Kidney (tissue), 22 donors: ENCODE measurements at places on chromosomes 1 and 21.

- DNase-seq = no peak
Measured at GRCh38 chr1:5340560-5341130, 651.6 kb downstream of the NPHP4 start.

DNA sequence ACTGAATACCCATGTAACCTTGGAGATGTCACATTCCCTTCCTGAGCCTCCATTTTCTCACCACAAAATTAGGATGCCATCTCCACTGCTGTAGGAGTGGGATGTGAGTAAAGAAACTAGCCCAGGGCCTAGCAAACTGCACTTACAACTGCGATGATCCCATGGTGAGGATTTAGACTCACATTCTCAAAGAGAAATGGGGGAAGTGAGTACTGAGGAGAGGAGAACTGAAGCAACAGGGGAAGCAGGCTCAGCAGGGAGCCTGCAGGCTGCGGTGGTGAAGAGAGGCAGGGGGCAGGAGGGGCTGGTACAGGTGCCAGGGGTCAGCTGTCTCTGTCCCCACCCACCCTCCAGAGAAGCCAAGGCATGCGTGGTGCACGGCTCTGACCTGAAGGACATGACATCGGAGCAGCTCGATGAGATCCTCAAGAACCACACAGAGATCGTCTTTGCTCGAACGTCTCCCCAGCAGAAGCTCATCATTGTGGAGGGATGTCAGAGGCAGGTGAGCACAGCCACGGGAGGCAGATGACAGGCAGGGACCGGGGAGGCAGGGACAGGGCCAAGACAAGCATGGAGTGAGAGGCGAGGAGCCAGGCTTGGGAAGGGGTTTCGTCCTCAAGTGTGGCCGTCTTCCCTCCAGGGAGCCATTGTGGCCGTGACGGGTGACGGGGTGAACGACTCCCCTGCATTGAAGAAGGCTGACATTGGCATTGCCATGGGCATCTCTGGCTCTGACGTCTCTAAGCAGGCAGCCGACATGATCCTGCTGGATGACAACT lies 16.4 kb upstream of the ATP1A4 start:
- no peak for DNase-seq

GRCh38 chr1:9129266-9130041 lies 552 bp upstream of the GPR157 start:
- DNase-seq = peak; percentile 80

- peak; percentile 51 for DNase-seq
Measured at GRCh38 chr21:34524646-34525601, 12.9 kb upstream of the KCNE1 start.

DNA sequence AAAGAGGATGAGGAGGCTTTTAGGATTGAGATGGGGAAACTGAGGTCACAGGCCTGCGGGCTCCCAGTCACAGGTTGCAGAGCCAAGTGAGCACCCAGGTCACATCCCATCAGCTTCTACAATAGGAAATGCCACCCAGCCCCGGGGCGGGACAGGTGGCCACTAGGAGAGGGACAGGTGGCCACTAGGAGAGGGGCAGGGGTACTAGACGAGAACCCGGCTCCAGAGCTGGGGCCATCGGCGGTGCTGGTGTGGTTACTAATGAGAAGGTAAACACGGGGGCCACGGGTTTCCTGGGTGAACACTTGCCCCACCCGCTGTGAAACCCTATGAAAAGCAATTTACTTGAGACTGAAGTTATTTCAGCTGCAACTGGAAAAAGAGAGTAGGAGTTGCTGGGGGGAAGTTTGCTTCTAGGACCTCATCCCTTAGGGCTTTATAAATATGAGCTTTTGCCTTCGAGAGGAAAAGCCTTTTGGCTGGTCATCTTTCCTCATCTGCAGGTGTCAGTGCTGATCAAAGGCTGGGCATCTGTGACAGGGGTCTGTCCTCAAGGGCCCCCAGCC lies 52.5 kb downstream of the MRPL37 start:
- DNase-seq = peak; percentile 72

- peak; percentile 73 for DNase-seq
Measured at GRCh38 chr1:104132382-104132973, 382.8 kb downstream of the AMY1C start.

DNA sequence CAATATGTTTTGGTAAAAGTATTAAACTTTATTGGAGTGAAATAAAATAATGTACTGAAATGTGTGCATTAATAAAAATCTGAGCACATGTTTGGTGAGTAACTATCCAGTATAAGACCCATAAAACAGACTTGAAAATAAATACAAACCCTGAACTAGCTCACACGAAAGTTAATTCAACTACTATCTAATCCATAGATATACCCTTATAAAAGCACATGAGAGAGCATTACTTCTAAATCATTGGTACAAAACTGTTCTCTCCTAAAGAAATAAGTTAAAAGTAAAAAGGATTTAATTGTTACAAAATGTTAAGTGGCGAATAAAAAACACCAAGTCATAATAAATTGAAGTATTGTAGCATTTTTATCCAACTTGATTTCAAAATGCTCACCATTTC lies 295.6 kb downstream of the PTPRC start:
- no peak for DNase-seq

DNA sequence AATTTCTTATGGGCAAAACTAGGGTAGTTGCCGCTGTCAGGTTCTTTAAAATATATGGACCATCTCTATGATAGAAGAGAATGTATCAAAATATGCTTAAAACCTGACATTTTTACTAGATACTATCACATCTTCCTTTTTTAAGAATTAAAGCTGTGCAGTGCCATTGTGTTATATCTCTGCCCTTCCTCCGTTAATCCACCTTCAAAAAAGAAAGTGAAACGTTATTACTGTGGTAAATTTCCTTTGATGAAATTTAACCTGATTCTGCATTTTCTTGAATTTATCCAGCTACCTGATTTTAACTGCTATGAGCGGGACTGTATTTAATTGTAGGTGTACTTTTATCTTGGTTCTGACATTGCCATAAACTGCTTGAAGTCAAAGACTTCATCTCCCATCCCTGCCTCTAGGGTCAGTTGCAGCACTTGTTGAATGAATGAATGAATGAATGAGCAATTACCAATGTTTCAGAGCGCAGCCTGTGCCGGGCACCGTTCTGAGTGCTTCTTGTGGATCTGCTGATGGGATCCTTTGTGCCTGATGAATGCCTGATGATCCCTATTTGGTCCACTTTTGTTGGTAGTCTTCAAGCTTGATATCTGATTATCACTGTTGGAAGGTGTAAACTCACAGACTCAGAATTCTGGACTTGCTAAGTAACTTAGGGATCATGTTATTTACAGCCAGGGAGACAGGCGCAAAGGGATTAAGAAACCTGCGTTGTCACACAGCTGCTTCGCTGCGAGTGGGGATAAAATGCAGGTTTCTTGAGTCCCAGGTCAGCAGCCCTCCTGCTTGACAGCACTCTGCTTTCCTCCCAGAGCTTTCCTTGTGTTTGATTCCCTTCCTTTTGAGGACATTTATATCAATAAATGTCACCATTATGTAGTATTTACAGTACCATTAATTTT lies 30.1 kb downstream of the SMYD2 start:
- DNase-seq = no peak

DNA sequence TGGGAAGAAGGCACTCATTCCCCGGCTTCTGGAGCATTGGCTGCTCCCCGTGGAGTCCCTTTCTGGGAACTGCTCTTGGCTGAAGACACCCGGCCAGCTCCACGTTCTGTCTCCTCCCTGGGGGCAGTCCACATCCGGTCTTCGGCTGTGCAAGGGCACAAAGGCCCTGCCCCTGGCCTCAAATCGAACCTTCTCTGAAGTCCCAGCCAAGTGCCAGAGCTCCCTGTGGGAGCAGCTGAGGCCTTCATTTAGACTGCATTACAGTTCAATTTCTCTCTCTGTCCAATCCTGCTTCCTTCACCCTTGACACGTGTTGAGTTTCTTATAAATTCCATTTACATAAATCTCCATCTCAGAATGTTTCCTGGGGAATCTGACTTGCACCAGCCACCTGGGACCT lies 132.9 kb upstream of the POU3F1 start:
- DNase-seq = peak; percentile 95

GRCh38 chr1:9621032-9621431 lies 30.5 kb upstream of the PIK3CD start:
- DNase-seq = no peak

DNA sequence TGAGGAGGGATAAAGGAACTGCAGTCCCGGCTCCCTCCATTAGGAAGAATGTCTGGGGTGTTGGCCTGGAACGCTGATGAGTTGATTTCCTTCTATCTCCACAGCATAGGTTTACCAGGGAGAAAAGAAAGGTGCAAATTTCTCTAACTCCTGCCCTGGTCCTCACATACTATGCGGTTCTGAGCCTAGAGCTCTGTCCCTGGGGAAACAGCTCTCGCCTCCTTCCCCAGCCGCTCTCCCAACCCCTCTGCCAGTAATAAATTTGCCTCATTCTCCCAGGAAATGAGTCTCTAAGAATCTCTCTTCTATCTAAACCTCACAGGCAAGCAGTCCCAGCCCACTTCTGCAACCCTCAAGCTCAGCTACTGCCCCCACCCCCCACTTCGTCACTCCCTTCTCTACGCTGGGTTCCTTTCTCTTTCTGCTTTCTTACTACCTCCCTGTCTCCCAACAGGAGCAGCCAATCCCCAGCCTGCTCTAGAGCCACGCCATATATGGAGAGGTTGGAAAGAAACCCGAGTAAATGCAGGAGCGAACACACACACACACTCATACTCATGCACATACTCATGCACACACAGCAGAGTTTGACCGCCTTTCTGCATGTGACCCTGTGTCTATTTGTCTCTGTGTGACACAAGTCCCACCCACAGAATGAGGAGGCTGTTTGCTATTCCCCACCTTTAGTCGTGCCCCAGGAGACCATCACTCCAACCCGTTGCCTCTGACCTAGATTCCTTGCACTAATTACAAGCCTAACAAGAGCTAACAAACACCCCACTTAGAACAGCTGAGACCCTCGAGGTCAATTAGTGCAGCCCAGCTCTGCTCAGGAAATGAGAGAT lies 13.4 kb downstream of the PLEKHO1 start:
- DNase-seq = peak; percentile 94

- DNase-seq = no peak
Measured at GRCh38 chr1:150154143-150154542, 4.4 kb downstream of the PLEKHO1 start.

DNA sequence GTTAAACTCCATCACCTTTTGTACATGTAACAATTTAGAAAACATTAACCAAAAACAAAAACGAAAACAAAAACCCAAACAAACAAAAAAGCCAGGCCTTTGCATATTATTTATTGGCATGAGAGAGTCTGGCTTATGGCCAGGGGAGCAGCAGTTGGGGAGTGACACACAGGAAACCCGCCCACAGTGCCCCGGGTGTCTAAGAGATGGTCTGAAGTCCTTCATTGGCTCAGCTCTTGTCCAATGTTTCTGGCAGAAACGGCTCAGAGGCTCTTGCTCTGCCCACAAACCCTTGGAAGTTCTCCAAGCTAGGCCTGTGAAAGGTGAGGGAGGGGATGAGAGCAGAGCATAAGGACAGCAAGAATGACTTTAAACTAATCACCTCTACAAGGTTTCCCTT lies 131.5 kb downstream of the CNIH3 start:
- DNase-seq = no peak

DNA sequence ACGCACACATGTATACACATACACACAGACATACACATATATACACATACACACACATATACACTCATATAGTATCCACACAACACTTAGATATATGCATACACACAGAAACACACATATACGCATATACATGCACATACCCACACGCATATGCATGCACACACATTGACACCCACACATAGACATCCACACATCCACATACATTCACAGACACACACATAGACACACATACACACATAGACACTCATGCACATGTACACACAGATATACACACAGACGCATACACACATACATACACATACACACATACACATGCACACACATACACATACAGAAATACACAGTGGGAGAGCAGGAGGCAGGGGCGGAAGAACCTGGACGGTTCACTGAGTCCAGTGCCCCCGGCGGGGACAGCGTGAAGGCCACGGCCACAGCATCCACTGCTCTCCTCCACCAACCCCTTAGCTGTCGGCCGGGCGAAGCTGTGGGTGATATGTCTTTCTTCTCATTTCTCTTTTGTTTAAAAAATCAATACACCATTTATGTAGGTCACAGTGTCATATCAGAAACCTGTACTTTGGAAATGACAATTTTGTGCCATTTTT lies 2.8 kb upstream of the C1QB start:
- no peak for DNase-seq

DNA sequence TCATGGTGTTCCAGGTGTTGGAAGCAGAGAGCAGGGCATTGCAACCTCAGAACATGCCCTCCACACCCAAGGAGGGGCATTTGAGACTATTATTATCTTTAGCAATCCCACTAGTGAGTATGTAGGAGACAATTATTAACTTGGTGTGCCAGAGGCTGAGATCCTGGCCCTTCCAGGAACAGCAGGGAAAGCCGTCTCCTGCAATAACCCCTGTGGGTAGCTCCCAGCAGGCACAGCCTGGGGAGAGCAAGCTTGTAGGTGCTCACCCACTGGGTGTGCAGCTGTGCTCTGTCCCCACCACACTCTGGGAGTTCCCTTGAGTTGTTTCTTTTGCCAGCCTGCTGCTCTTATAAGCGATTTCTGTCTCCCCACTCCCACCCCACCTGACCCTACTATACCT lies 10.3 kb downstream of the CFAP107 start:
- no peak for DNase-seq

DNA sequence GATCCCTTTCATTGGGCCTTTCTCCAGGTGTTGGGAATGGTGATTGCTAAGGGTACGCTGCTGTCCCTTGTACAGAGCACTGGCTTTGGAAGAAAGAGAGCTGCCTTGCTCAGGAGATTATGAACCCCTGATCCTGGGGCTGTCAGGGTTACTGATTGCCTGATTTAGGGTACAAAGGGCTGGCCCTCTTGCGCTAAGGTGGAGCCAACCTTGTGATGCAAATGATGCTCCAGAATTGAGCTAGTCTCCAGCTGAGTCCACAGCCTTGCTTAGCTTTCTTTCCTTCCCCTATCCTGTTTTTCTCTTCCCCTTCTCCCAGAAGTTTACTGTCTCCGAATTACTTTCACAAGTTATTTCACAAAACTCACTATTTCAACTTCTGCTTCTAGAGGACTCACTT lies 334.7 kb downstream of the AMY1C start:
- DNase-seq = no peak

- peak; percentile 94 for DNase-seq
Measured at GRCh38 chr1:202589190-202589930, 120.9 kb downstream of the SYT2 start.

- no peak for DNase-seq
Measured at GRCh38 chr1:183588827-183589226, 1.4 kb downstream of the NCF2 start.

DNA sequence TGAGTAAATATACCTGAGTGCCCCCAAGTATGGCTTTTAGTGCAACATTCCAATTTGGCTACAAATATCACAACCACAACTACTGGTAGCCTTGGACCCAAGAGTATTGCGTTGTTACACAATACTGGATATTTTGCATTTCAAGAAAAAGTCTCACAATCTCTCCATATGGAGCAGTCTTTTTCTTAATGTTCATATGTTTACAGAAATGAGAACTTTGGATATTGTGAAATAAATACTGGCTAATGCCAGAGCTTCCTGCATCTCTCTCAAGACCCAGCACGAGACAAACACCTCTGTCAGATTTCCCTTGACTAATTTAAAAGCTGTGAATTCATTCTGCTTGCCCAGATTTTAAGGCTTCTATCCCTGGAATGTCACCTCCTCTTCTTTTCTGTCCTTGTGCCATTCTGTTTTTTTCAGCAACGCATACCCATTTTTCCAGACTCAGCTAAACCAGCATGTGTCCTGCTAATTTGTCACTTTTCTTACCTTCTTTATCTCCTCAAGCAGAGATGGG lies 136.2 kb upstream of the BACE2 start:
- DNase-seq = no peak

GRCh38 chr1:41498391-41498790 lies 13.9 kb upstream of the EDN2 start:
- DNase-seq = no peak

- no peak for DNase-seq
Measured at GRCh38 chr1:44630116-44630515, 44.2 kb downstream of the TMEM53 start.
